ENCODE measurements at places on chromosomes 2 and 18. TPM values are rescaled to one million over a fixed set of nuclear protein-coding genes. Genes with fewer than 3 reads are reported as not detected.

The MOCOS gene
- 0.32 TPM for total RNA-seq

The FBXO48 gene
- total RNA-seq: 0.50 TPM

The UGT1A3 gene
- not detected for total RNA-seq

The DYNAP gene
- total RNA-seq: not detected

The FARSB gene
- 5.7 TPM for total RNA-seq

The AKAIN1 gene
- not detected for total RNA-seq
